Kidney capillary endothelial cell (primary cell): ENCODE measurements at places on chromosomes 12 and 14.

DNA sequence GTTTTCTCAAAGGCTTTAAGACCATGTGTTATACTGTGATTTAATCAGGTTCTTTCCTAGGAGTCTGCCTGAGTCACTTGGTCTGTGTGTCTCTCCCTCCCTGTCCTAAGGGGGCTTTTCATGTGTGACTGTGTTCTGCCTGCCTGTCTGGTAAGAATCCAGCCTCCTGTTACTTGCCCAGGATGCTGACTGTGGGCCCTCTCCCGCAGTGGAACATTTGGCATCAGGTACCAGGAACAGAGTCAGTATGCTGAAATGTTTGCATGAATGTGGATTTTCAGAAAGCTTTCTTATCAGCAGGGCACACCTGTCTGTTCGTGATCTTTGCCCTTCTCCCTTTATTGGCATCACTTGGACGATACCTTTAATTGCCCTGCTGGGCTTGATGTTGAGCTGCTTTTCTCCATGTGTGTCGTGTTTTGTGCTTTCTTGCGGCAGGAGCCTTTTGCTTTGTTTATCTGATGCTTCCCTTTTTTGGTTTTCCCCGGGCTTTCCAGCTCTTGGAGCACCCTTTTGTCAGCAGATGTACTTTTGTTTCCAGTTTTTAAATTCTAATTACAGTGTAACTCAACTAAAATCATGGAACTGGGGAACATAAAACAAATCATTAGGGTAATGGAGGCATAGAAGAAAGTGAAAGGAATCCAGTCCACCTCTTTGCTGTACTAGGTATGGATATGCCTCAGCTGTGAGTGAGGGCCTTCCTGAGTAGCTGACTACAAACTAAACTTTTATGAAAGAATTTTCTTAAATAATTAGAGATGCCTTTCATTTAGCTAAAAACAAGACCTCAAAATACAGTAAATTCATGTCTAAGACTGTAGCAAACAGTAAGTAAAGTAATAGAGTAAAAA lies 72.5 kb downstream of the TRAF3 start:
- peak; percentile 20 for DNase-seq

- DNase-seq, result peak; percentile 97
Measured at GRCh38 chr12:92745856-92746550, 43.2 kb downstream of the PLEKHG7 start.

DNA sequence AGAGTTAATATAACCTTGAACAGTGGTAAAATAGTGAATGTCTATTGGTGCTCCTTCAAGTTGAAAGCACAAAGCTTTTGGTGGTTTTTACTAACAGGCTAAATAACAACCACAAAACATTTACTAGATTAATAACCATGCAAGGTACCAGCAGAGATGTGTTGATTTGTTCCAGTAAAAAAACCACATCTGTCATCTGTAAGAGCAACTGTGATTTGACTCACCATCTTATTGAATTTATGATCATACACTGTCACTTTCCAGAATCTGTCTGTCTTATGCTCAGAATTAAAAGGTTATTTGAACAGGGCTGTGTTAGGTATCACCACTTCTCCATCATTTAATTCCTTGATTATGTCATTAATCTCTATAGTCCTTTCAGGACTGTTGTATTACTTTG lies 107.0 kb upstream of the PTHLH start:
- no peak for DNase-seq

- no peak for DNase-seq
Measured at GRCh38 chr12:131854861-131855476, 26.8 kb downstream of the MMP17 start.

DNA sequence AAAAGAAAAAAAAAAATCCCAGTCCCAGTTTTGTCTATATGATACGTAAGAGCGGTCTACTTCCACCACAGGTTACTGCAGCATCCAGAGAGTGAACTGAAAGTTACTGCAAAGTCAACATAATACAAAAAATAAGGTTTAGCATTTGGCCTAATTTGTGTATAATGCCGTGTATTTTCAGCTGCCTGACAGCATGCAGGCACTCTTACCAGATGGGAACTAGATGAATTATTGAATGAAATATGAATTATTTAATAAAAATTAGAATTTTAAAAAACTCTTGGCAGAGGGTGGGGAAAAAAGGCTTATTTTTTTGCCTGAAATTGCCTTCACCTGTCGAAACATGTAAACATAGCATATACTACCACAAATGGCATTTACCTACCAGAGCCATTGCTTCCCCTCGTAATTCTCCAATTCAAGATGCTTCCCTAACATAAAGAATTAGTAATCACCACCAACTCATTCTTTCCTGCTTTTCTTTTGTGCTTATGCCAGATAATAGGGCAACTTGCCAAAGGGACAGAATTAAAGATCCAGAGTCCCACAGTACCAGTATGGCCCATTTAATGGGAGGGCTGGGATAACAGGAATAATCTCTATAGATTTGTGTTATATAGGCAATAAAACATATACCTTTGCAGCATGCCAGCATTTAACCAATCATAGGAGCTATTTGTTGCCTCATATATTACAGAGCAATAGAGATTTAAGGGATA lies 31.1 kb downstream of the ATF7 start:
- no peak for DNase-seq

- no peak for DNase-seq
Measured at GRCh38 chr14:52439476-52439875, 112.8 kb downstream of the TXNDC16 start.

GRCh38 chr14:95319312-95320077 lies at the start of gene CLMN:
CLMN (minus strand) TSS chr14:95319908; CDS start chr14:95319792, 116 bp downstream.
- peak; percentile 10 for DNase-seq

DNA sequence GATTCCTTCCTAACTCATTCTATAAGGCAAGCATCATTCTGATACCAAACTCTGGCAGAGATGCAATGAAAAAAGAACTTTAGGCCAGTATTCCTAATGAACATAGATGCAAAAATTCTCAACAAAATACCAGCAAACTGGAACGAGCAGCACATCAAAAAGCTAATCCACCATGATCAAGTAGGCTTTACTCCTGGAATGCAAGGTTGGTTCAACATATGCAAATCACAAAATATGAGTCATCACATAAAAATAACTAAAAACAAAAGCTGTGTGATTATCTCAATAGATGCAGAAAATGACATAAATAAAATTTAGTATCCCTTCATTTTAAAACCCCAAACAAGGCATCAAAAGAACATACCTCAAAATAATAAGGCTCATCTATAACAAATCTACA lies 98.9 kb downstream of the ACSS3 start:
- DNase-seq, result peak; percentile 20

DNA sequence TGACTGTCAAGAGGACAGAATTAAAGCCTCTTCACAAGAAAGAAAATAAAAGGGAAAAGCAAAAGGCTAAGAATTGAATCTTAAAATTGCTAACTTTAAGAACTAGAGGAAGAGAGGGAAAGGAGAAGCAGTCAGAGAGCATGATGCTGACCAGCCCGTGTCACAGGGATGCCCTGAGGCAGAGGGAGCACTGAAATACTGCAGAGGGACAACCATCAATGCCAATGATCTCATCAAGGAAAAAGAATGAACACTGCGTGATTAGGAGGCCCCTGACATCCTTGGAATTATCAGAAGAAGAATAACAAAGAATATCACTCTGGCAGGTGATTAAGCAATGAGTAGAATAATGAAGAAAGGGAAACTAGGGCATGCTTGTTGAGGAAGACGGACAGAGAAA lies 252.2 kb upstream of the GRIP1 start:
- DNase-seq, result no peak

DNA sequence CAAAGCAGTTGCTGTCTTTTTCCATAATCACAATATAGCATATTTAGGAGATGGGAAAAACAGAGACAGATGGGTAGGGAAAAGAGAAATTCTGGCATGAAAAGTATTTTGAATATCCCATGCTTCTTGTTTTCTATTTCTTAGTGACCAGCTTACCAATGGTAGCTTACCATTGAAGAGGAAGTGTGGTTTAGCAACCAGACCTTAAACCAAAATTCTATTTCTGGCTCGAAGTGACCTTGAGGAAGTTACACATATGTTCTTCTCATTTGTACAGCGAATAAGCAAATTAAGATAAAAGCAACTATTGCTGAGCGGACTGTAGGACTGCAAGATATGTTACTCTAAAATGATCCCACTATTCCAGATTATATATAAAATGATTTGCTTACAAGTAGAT lies 82.9 kb downstream of the FGD4 start:
- no peak for DNase-seq

DNA sequence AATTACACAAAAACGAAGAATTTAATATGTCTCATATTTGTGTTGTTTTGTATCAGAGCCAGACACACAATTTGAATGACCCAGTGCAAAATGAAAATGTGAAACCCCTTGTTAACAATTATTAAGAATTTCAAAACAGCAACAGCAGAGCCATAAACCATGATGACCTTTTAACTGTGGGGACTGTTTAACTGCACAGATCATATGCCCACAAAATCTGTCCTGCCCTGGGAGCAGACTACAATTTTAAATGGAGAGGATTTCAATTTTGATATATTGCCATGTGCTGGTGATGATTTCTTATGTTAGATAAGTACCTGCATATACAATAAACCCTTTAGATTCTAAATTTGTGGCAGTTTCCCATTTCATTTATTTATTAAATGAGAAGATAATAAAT lies 455.5 kb upstream of the MGAT4C start:
- DNase-seq, result no peak

DNA sequence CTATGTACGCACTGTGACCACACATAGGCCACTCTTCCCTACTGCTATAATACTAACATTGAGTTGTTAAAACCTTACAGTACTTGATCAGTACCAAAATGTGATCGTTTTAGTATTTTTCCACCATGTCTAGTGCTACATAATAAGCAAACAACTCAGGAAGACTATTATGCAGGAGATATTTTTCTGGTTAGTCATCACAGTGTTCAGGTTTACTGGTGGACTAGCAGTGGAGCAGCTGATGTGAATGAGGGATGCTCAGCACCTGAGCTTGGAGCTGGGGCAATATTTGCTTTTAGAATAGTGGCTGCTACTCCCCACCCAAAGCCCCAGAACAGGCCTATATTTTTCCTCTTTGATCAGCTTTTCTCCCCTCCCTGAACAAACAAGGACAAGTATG lies 513.1 kb downstream of the KCNH5 start:
- DNase-seq, result no peak

GRCh38 chr12:32116897-32117296 lies 10.2 kb downstream of the BICD1 start:
- DNase-seq, result no peak

GRCh38 chr14:45610318-45610717 lies 357.3 kb upstream of the MIS18BP1 start:
- peak; percentile 3 for DNase-seq

- no peak for DNase-seq
Measured at GRCh38 chr12:57133013-57133569, 4.8 kb downstream of the LRP1 start.
